Foreskin fibroblast (primary cell): ENCODE measurements at places on chromosomes 1 and 21.

- DNase-seq: no peak
Measured at GRCh38 chr1:162324396-162324795, 52.3 kb downstream of the SPATA46 start.

GRCh38 chr1:109910963-109911798, 532 bp downstream of the CSF1 start:
- no peak for DNase-seq

GRCh38 chr1:89794406-89794805, 26.4 kb upstream of the LRRC8D start:
- DNase-seq: peak; percentile 38

DNA sequence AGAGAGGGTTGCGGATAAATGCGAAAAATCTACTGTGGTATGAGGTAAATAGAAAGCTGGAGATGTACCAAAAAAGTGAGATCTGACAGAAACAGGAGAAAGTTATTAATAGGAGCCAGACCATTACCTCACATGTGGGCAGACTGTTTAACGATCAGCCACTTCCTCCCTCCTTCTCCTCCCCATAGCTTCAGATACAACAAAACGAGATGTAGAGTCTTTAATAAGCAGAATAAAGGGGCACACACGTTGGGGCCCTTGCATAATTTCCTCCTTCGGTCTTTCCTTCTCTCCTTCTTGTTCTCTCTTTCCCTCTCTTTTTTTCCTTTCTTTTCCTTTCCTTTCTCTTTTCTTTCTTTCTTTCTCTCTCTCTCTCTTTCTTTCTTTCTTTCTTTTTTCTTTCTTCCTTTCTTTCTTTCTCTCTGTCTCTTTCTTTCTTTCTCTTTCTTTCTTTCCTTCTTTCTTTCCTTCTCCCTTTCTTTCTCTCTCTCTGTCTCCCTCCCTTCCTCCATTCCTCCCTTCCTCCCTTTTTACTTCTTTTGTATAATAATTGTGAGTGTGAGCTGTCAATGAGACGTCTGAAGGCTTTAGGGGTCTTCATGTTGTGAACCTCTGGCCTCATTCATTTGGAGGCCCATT, 242.1 kb downstream of the GRIK1 start:
- DNase-seq: no peak

GRCh38 chr1:58231204-58231603, 315.3 kb downstream of the OMA1 start:
- DNase-seq: peak; percentile 2

DNA sequence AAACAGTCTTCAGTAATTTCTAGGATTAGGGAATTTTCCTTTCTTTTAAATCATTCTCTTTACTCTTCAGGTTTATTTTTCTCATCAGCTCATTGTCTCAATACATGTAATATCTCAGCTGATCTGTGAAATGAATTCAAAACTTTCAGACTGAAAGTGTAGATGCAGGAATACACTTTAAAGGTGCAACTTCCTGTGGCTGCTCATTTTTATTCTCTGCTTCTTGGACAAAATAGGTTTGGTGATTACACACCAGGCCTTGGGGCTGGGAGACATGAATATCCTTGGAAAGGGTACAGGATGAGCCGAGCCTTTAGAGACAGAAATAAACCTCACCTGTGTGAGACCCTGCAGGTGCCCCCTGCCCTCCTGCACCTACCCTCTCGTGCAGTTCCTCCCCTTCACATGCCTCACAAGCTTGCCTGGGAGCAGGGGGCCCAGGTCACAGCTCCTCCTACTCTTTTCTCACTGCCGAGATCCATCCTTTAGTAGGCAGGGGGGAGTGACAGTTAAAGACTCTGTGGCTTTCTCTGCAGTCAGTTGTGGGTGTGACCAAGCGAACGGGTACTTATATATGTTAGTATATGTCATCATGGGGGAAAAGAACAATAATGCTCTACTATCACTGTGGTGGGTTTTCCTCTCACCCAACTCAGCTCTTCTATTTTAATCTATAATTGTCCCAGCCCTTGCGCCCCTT, 23.6 kb downstream of the XCL2 start:
- no peak for DNase-seq

DNA sequence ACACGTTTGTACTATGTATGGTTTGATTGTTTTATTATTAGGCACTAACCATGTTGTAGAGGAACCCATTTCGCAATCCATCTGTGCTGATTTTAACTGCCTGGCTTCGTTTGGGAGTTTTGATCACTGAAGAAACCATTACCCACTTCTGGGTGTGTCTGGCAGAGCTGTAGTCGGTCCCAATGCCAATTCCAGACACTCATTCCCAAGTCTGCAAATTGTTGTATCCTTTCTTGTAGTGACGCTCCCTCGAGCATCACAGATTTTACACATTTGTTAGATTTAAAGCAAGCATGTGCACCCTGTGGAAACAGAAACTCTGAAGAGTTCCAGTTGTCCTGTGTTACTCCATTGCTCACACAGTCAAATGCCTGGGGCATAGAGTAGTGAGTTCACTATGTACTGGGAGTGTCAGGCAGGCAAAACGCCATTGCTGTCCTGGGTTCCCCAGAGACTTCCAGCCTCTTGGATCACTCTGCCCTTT, 31.0 kb upstream of the EFCAB14 start:
- DNase-seq: peak; percentile 31

DNA sequence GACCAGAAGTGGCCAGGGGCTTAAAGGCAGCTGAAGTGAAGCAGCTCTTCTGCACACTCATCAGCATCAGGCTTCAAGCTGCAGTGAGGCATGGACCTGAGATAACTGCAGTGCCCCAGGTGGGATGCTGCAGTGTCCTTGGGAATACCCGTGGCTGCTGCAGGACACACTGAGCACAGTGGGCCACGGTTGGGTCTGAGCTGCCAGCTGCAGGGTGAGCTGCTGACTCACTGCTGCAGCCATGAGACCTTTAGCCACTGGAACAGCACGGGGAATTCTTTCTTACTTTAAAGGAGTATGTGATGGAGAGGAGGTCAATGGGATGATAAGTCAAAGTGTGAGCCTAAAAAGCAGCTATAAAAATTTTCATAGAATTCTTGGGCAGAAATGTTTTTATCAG, 102.1 kb downstream of the XCL2 start:
- DNase-seq: peak; percentile 30

DNA sequence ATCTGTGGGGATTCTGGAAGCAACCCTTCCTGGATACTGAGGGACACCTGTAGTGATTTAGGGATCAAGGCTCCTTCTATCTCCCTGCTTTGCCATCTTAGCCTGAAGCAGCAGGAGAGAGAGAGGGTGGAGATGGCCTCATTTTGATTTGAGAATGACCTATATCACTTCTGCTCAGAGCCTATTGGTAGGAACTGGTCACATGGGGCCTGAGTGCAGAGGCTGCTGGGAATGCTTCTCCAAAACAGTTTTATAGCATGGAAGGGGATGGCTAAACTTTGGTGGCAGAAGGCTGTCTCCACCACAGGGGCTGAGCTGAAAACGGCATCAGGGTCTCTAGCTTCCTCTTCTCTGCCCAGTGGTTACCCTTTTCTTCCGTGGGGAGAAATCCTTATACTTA, 105.8 kb downstream of the TBX19 start:
- DNase-seq: no peak

DNA sequence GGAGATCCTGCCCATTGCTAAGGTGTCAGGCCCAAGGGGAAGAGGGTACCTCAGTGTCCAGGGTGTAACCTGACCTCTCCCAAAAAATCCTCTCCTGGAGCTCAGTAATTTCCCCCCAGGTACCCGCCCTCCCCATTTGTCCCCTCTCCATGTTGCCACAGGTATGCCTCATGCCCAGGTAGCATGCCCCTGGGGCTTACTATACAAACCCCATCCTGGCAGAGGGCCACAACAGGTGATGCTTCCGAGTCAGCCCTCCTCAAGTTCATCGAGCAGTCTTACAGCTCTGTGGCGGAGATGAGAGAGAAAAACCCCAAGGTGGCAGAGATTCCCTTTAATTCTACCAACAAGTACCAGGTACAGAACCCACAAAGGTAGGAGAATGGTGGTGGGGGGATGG, 15.7 kb downstream of the ATP1A4 start:
- no peak for DNase-seq

GRCh38 chr1:70449049-70449448, 38.0 kb downstream of the CTH start:
- no peak for DNase-seq

GRCh38 chr1:55597910-55598309, 382.7 kb upstream of the USP24 start:
- DNase-seq: no peak

DNA sequence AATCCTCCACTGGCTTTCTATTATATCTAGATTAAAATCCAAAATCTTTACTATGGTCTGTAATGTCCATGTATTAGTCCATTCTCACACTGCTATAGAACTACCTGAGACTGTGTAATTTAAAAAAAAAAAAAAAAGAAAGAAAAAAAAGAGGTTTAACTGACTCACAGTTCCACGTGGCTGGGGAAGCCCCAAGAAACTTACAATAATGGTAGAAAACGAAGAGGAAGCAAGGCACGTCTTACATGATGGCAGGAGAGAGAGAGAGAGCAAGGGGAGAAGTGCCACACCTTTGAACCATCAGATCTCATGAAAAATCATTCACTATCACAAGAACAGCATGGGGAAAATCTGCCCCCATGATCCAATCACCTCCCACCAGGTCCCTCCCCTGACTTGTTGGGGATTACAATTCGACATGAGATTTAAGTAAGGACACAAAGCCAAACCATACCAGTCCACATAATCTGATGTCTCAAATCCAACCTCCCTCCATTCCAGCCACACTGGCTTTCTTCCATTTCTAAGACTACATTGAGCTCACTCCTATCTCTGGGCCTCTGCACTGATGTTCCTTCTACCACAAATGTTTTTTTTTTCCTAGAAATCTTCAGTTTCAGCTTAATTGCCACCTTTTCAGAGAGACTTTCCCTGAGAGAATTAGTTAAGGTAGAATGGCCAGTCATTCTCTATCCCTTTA, 92.4 kb downstream of the EIF4G3 start:
- DNase-seq: no peak

GRCh38 chr1:45116340-45116739, 90.1 kb downstream of the ZSWIM5 start:
- DNase-seq: no peak

DNA sequence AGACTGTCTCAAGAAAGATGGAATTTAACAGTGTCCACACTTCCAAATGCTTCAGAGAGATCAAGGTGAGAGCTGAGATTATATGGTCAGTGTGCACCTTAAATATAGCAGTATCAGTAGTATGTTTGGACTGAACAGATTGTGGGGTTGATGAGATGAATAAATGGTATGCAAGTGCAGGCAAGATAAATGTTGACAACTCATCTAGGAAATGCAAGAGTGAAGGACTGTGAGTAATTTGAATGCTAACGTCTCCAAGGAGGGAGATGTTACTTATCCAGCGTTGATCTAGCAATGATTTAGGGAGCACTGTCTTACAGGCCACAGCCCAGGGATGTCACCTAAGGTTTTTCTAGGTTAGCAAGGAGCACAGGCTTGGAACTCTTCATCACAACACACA, 170.7 kb upstream of the GALNT2 start:
- DNase-seq: no peak

- no peak for DNase-seq
Measured at GRCh38 chr1:243313635-243314536, 58.0 kb downstream of the SDCCAG8 start.

DNA sequence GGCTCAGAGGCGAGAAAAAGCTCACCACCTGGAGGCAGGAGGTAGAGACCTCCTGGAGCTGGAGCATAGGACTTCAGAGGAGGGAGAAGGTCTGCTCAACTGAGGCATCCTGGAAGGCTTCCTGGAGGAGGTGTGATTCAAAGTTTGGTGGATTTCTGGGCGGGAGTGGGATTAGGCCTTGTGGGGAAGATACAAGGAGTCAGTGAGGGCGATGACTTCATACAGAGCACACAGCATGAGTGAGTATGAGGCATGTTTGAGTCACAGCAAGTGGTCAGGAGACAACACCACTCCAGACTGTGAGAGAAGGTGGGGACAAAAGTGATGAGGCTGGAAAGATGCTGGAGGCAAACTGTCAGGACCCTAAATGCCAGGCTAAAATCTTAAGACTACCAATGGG, 77.6 kb downstream of the MATN1 start:
- peak; percentile 80 for DNase-seq
